ENCODE measurements at places on chromosomes 16 and 17.

DNA sequence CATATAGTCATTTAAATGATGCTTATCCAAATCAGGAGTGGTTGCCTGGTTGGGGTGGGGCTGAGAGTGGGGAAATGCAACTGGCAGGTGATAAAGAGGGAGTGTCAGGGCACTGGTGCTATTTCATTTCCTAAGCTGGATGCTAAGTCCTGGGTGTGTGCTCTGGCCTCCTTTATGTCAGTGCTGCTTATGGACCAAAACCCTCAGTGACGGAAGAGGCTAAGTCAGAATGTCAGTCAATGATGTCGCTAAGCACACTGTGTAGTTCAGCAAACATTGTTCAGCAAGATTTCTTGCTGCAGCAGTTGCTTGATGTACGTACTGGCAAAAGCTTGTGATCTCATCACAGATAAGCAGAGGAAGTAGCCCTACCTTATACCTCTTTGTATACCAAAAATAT is 16.4 kb upstream of the FLCN start:
- no peak for DNase-seq

- DNase-seq = no peak
These were observed 729 bp downstream of the ADORA2B start for GRCh38 chr17:15945527-15946191.

DNA sequence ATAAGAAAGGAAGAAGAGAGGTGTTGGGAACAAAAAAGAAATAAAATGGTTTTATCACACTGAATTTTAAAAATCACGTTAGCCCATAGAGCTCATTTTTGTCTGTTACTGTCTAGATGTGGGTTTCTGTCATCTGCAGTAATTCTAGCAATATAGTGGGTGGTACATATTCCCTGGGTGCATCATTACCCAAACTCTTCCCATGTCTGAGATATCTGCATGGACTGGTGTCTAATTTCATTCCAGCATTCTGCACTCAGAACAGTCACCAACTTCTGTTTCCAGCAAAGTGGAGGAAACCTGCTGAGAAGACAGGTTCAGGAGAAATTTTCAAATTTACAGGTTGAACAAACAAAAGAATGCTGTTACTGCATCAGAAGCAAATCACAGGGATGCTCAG is 263.8 kb downstream of the CDH11 start:
- no peak for DNase-seq

GRCh38 chr16:85491798-85492294 is 121.3 kb upstream of the GSE1 start:
- no peak for DNase-seq

DNA sequence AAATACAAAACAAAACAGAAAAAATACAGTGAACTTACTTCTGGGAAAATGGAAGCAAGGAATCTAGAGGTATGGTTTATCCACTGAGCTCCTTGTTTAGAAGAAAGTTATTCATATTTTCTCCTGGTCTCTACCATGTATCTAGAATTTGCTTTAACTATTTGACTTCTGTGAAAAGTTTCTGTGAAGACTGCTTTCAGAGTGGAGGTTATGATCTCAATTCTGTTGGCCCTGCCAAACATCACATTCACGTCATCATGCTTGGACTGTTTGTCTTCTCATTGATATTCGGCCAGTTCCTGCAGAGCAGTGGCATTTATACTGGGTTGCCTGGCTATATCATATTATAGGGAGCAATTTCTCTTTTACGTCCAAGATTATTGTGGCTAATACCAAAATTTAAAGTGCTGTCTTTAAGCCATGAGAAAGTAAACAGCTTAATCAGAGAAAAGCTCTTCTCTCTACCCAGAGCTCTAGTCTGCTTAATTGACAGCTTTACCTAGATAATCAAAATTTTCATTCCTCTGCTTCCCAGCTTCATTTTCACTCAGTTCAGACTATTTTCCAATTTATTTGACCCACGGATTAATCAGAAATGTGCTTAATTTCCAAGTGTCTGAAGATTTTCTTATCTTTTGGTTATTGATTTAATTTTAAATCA is at the start of gene ABCA8:
Gene ABCA8 (minus strand): TSS at position 212 of the 661 bp plus-strand sequence. CDS start 13,358 bp downstream, outside the sequence.
- DNase-seq = no peak

- DNase-seq = no peak
These were observed 432.6 kb downstream of the TOX3 start for GRCh38 chr16:52114379-52114778.

- no peak for DNase-seq
These were observed 4.4 kb upstream of the RNF43 start for GRCh38 chr17:58421711-58422110.

GRCh38 chr16:72241930-72242329 is 70.0 kb upstream of the PMFBP1 start:
- DNase-seq = no peak

DNA sequence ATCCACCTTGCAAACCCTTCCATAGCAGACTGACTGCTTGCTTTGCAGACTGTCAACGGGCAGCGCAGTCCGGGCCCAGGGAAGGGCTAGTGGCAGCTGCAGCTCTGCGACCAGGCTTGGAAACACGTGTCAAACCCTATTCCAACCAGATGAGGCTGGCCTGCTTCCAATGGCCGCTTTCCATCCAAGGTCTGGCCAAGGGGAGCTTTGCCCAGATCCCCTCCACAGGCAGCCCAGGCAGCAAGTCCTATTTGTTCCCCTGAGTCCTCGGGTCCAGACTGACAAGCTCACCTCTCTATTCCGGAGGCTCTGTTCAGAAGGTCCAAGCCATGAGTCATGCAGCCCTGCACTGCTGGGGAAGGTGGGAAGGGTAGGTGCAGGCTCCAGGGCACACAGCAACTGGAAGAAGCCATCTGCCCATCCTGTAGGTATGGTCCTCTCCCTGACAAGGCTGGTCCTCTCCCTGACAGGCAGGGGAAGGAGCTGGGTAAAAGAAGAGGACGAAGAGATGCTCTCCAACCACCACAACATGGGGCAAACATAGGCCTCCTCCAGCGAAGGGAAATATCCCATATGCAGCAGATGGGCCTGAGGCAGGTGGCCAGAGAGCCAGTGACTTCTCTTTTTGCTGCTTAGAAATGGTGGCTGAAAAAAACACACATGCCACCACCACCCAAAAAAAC is 22.6 kb upstream of the AXIN2 start:
- no peak for DNase-seq

- DNase-seq = no peak
These were observed 59.5 kb upstream of the RBL2 start for GRCh38 chr16:53374800-53375199.

DNA sequence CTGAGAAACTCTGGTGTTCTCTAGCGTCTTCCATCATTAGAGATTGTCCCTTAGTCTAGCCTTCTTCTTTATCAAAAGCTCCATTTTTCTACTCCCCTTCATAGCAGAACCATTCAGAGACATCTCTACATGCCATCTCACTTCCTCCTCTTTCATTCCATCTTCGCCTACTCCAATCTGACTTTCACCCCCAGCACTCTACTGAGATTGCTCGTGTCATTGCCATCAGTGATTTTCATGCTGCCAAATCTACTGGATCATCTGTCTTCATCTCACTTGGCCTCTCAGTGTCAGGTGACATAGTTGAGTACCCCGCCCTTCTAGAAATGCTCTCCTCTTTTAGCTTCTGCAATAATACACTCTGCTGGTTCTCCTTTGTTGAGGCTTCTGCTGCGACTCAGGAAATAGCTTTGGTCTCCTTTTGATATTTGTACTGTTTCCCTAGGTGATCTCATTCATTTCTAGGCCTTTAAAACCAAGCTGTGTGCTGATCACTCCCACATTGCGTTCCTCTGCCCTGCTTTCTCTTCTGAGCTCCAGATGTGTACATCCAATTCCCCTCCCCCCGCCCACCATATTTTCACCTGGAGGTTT is 119.1 kb downstream of the FTO start:
- no peak for DNase-seq

- no peak for DNase-seq
These were observed 19.4 kb downstream of the RHOT1 start for GRCh38 chr17:32161506-32162365.

- no peak for DNase-seq
These were observed 31.2 kb downstream of the NXN start for GRCh38 chr17:948284-948852.
